DMS 273 treated with DMSO at 0.1 percent for 48 hours (cell line): ENCODE measurements at places on chromosomes 5 and 9.

- no peak for DNase-seq
Measured at GRCh38 chr5:94524841-94525697, 93.3 kb downstream of the KIAA0825 start.

GRCh38 chr5:103744159-103744558 is 181.6 kb upstream of the NUDT12 start:
- no peak for DNase-seq

GRCh38 chr9:89366711-89367110 is 48.4 kb downstream of the SECISBP2 start:
- no peak for DNase-seq

- DNase-seq = no peak
Measured at GRCh38 chr5:141677415-141677814, 4.6 kb downstream of the ARAP3 start.

- peak; percentile 13 for DNase-seq
Measured at GRCh38 chr9:126514037-126514821, 99.5 kb upstream of the LMX1B start.

GRCh38 chr9:68446836-68447235 is 90.4 kb downstream of the PGM5 start:
- no peak for DNase-seq
